ENCODE measurements at places on chromosomes 6 and 20. TPM values are rescaled to one million over a fixed set of nuclear protein-coding genes. Genes with fewer than 3 reads are reported as not detected.

Gene OR12D3
- total RNA-seq: not detected

Gene C6orf132
- total RNA-seq: 200 TPM

Gene ZNF184
- total RNA-seq: 12.8 TPM

Gene IRF4
- 21.2 TPM for total RNA-seq

Gene PRSS35
- total RNA-seq: 0.17 TPM

DNA sequence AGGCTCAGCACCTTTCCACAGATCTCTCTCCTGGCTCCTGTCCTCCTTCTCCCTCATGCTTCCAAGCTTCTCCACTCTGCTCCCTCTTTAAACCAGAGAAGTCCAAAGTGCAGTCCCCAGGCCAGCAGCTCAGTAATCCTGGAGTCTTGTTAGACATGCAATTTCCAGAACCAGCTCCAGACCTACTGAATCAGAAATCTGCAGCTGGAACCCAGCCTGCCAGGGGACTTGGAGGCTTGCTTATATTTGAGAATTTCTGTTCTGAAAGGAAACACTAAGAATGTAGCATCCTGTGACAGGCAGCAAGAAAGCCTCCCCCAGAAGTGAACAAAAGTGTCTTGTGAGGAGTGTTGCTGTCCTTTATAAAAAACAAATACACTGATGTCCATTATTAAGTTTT is 438.1 kb downstream of the BCKDHB start:
- DNase-seq: no peak

GRCh38 chr6:168264593-168265335 is 54.8 kb downstream of the DACT2 start:
- peak; percentile 32 for DNase-seq

DNA sequence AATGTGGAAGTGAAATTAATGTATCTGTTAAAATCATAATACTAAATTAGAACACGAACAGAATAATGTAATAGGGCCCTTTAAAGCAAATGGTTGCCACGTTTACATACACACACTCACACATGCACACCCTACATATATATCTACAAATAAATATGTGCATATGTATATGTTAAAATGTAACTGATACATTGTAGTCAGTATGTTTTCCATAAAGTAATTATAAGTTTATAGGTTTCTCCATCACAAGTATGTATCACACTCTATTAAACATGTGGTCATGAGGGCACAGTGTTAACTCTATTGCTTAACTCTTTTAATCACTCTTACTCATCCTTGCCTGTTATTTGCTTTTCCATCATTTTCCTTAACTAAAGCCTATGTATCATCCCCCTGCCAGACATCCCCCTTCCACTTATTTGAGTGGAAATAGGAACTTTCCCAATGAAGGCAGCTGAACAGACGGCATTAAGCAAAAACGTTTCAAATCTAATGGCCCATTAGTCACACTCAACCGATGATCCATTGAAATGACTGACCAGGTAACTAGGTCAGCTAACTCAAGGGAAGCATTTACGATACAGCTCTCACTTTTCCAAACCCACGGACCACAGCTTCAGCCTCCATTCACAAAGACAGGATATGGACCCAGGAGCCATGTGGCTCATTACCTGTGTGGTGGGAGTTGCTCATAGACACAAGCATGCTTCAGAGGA is 89.3 kb downstream of the HAO1 start:
- DNase-seq: no peak

- peak; percentile 23 for DNase-seq
Measured at GRCh38 chr6:33914645-33915044, 110.8 kb upstream of the MLN start.

- no peak for DNase-seq
Measured at GRCh38 chr20:20217621-20218020, 150.3 kb upstream of the INSM1 start.
